Stimulated activated CD4-positive, alpha-beta T cell treated with anti-CD3 and anti-CD28 coated beads, Interleukin-4, amount 100 ng/mL, for 4 hours (primary cell): ENCODE measurements at places on chromosomes 16 and 17.

DNA sequence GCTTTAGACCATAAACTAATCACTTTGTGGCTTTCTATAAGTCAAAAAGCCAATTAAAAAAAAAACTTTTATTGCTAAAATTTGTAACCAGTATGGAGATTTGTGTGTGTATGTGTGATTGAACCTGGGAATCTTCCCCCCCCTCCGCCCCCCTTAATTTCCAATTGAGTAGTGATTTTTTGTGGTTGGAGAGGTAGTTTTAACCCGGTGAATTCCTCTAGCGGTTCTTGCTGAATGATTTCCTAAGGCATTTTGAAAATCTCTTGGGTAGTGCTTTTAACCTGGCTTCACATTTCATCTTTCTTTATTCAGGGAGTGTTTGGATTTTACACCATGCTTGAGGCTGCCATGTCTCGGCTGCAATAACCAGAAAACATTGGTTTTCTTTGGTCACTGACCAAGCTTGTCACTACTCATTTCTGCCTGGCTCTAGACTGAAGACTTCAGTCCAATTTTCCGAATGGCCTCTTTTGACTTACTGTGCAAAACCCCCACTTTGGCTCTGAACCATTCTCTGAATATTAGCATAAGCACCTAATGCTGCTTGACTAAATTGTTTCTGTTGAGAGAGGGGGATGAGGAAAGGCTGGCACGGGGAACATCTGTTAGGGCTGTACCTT lies 35.6 kb downstream of the PRKCA start:
- no peak for DNase-seq

DNA sequence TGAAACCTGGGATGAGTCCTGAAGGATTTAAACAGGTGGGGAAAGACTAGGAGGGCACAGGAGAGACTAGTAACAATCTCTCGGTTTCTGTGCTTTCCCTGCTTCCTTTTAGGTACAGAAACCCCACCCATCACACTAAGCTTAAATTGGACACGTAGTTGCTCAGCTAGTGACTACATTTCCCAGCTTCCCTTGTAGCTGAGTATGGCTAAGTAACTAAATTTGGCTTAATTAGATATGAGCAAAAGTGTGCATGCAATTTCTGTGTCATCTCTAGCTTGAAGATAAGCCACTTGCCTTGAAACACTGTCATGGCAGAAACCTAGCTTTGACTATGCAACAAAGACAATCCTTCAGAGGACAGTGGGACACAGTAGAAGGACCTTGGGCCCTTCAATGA lies 36.5 kb downstream of the CACNG1 start:
- DNase-seq = no peak

- no peak for DNase-seq
These were observed 7.5 kb downstream of the SRSF1 start for GRCh38 chr17:57999496-58000017.

DNA sequence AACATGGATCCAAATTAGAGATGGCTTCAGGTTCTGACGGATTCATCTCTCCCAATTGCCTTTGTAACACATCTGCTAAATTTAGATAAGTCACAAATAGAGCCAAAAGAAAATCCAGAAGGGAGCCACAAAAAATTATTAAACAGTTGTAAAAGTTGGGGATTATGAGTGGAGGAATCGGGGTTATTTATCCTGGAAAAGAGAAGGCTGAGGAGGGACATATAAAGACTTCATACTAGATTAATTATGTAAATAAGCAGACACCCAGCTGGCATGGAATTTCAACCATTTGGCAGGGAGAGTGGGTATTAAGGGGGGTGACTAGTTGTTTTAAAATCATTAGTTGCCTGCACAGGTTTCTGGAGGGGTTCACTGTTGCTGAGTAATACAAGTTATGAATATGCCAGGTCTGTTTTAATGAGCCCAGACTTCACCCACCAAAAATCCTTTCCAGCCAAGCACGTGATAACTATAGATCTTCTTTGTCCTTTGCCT lies 89.6 kb downstream of the CDH13 start:
- DNase-seq = no peak

GRCh38 chr16:81394966-81395655 lies 49.5 kb upstream of the CMIP start:
- no peak for DNase-seq

- DNase-seq = no peak
These were observed at the start of gene ZNF469 for GRCh38 chr16:88382491-88383400. Gene ZNF469 (plus strand): TSS chr16:88382959. CDS start chr16:88427471, 44,512 bp downstream.

DNA sequence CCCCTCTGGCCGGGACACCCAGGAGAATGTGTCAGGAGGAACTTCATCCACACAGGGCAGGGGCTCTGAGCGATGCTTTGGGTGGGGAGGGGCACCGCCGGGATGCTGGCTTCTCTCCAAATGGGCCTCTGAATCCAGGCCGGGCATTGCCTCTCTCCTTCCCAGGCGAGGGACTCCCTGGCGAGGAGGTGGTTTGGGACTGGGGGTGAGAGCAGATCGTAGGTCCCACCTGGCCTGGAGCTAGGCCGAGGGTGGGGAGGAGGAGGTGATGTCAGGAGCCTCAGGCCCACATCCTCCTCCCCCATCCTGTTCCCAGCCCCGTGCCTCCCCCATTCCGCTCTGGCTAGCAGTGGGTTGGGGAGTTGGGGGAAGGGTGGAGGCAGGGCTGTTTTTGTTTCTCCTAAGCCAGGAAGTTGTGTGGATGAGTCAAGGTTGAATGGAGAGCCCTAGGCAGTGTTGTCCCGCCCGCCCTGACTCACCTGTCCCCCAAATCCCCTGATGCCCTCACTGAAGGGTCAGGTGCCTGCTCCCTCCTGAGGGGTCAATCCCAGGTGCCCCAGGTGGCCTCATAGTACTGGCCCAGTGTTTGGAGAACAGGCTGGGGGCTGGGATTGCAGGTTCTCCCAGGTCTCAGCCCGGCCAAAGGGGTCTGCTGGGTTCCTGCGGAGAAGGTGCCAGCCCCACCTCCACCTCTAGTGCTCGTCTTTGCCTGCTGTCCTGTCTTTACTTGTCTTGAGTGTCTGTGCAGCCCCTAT lies 2.8 kb downstream of the GRB7 start:
- no peak for DNase-seq
